Lung microvascular endothelial cell (primary cell): ENCODE measurements at places on chromosomes 2 and 18. TPM values are rescaled to one million over a fixed set of nuclear protein-coding genes. Genes with fewer than 3 reads are reported as not detected.
A peak's percentile ranks its signal among the peaks of the same experiment; 100 is the strongest.

DNA sequence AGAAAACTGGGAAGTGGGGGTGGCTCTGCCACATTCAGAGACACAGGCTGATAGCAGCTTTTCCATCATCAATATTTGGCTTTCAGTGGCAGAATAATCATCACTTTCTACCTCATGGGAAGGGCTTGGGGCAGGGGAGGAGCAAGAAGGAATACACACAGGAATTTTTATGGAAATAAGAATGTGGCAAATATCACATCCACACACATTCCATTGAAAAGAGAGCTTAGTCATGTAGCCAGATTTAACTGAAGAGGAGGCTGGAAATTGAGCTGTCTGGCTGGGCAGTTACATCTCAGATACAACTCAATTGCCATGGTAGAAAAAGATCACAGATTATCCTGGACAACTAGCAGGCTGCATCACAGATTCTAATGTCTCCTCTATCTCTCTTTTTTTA, 1474.0 kb upstream of the ACVR2A start:
- no peak for DNase-seq

GRCh38 chr2:236608188-236608525, 38.5 kb downstream of the ACKR3 start:
- no peak for DNase-seq

C2orf66 gene
- not detected in 2 replicates for total RNA-seq

DNA sequence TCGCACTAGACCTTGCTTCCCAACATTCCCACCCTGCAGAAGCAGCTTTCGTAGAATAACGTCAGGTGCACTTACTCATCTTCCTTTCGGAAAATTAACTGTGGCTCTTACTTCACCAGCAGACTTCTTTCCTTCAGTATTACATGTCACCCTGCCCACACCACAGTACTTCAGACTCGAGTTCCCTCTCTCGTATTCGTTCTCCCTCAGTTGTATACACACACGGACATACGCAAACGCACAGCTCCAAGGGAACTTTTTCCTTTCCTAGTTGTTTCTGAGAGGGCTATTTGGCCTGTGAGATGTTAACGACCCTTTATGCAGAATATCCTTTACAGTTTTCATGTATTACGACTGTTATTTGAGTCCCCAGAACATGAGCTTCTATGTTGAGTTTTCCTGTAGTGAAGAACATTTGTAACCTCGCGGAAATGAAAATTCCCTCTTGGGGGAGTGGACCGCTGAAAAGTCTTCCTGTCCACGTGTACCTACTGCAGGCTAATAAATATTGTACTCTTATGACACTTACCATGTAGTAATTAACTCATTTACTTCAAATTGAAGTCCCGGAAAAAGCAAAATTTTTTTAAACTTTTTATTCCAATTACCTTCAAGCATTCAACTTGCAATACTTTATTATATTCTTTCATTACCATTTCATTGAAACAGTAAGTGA, 908 bp downstream of the ERLEC1 start:
- DNase-seq, result peak; percentile 37

- DNase-seq, result no peak
These were observed 682.4 kb downstream of the RNF144A start for GRCh38 chr2:7599462-7600258.

ILKAP gene
- 12.0 and 19.6 TPM in 2 replicates for total RNA-seq

GRCh38 chr18:58087928-58088690, 44.1 kb downstream of the NEDD4L start:
- no peak for DNase-seq

C18orf54 gene
- 5.2 and 5.9 TPM in 2 replicates for total RNA-seq

- DNase-seq, result no peak
These were observed 67.7 kb downstream of the DPP4 start for GRCh38 chr2:162006337-162006736.

GRCh38 chr2:46654801-46655200, 175.4 kb downstream of the TMEM247 start:
- no peak for DNase-seq

SIX2 gene
- total RNA-seq, result not detected in 2 replicates

DNA sequence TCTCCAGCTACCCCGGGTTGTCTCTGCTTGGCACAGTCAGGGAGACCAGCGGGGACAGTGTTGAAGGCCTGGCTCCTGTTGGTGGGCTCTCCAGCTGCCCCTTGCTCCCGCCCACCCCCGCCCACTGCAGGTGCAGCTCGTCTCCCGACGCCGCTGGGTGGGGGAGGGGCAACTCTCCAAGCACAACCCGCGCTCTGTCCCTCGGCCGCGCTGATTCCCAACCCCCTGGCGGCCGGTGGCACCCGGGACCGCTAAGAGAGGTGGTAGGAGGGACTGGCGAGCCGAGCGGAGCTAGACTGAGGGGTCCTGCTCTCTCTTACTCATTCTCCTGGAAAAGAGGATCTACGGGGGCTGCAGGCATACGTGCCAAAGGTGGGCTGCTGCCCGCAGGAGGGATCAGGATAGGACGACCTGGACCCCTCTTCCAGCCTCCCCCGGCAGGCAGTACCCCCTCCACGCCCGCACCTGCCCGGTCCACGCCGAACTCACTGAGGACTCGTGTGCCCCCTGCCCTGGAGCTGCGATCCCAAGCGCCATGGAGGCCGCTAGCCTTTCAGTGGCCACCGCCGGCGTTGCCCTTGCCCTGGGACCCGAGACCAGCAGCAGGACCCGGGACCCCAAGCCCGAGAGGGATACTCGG, 44.5 kb downstream of the DDX18 start:
- DNase-seq, result no peak

GRCh38 chr2:186274936-186275575, 211.0 kb upstream of the ZC3H15 start:
- DNase-seq, result no peak
